ENCODE measurements at places on chromosomes 11 and 22.
A peak's percentile ranks its signal among the peaks of the same experiment; 100 is the strongest.

GRCh38 chr11:132686886-132687285, 845.4 kb downstream of the OPCML start:
- DNase-seq = no peak

- no peak for DNase-seq
These were observed 12.7 kb downstream of the LGALS12 start for GRCh38 chr11:63518548-63518947.

- no peak for DNase-seq
These were observed 75.4 kb upstream of the DDI1 start for GRCh38 chr11:103961010-103961409.

DNA sequence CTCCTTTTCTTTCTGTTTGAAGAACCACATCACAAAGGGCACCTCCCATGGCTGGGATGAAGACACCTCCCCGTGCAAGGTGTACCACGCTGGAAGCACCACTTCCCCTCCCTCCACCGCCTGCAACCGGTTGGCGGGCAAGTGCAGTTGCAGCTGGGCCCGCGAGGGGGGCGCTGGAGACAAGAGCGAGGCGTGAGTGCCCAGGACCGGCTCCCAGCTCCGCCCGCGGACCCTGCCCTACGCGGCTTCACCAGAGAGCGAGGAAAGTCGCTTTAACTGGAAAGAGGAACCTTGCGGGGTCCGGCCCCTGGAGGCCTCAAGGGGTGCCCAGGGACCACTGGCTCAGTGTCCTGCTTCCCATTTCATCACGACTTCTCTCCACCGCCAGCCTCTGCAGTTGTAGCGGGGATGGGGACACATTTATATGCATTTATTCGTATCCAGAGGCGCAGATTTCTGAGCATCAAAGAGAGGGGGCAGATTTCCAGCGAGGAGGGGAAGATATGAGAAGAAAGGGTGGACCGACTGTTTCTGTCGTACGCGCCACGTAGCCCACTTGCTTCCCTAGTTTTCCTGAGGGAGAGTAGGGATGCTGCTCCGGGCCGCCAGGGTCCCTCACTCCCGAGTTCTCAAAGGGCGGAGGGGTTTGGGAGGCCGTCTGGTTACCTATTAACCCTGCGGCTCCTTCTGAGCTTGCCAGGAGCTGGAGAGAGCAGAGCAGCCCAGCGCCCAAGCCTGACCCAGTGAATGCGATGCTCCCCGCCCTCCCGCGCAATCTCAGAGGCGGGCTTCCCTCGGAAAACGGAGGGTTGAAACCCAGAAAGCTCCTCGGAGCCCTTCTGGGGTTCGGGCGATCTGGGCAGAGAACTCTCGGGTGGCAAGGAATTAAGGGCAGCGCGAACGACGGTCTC, 3.5 kb downstream of the ESAM start:
- peak; percentile 63 for DNase-seq

- no peak for DNase-seq
These were observed 346.6 kb upstream of the CCDC179 start for GRCh38 chr11:23206741-23207336.

GRCh38 chr22:35677460-35678187, 29.4 kb downstream of the APOL6 start:
- DNase-seq = no peak

GRCh38 chr11:2681408-2682145, 18.2 kb downstream of the KCNQ1OT1 start:
- DNase-seq = no peak

DNA sequence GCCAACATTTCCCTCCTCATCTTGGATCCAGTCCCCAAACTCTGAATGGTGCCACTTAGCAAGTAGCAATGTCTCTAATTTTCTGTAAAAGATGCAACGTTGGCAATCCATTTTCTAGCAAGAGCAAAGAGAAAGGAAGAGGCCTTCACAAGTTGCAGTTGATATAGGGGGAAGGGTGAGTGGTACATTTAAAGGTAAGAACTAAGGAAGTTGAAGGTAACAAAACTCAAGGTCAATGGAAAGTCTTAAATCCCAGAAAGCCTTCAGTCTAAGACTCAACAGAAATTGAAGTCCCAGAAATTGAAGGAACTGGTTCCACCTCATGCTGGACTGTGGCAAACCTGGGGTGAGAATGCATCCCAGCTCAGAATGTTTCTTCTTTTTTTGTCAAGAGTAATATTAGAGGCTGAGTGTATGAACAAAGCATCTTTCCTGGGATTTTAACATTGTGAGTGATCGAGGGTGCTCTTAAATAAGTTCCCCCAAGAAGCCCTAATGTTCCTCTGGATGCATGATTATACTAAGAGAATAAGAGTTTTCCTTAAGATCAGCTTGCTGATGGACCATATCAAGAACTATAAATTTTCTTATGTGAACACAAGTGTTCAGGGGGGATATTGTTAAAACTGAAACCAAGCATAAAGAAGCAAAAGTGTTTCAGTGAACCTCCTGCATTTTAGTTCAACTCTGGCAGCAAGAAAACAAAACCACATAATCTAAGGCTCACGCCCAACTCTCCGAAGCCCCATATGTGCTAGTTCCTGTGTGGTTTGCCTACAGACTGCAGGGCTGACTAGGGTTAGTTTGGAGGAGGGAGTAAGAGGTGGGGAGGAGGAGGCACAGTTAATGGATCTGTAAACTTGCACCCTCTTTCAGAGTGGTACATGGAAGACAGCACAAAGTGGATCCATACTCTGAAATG, at the start of gene GRAP2:
Gene GRAP2 (plus strand): TSS at position 779 of the 922 bp plus-strand sequence. CDS start 46,023 bp downstream, outside the sequence.
- peak; percentile 75 for DNase-seq

GRCh38 chr11:48020092-48020755, 39.9 kb downstream of the PTPRJ start:
- no peak for DNase-seq

DNA sequence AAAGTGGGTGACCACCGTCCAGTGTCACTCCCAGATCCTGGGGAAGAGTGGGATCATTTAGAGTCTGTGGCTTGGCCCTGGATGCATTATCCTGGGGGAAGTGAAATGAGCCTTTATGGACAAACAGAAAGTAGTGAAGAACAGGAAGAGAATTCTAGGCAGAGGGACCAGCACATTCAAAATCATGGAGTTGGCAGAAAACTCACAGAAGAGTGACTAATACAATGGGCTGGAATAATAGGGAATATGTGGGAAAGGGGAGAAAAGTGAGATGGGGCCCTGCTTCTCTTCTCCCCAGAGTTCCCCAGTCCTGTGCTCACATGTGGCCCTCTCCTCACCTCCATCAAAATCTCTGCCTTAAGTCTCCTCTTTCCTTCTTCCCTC, 84.3 kb downstream of the CCDC81 start:
- no peak for DNase-seq

- DNase-seq = no peak
These were observed 22.9 kb upstream of the FGF3 start for GRCh38 chr11:69841859-69842698.

DNA sequence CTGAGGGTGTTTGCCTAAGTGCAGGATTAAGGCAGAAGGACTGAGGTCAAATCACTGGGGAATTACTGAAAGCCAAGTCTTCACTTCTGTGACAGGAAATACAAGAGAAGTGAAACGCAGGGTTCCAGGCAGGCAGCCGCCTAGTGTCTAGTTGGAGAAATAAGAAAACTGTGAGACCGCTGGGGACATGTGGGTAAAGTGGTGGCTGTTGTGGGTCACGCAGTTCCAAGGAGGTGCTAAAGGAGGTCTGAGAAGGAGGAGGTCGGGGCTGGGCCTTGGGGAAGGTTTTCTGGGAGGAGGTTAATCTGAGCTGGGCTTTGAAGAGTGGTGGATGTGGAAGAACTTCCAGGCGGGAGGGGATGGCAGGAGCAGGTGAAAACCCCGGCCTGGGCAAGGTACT, 11.2 kb downstream of the MCM5 start:
- DNase-seq = no peak

DNA sequence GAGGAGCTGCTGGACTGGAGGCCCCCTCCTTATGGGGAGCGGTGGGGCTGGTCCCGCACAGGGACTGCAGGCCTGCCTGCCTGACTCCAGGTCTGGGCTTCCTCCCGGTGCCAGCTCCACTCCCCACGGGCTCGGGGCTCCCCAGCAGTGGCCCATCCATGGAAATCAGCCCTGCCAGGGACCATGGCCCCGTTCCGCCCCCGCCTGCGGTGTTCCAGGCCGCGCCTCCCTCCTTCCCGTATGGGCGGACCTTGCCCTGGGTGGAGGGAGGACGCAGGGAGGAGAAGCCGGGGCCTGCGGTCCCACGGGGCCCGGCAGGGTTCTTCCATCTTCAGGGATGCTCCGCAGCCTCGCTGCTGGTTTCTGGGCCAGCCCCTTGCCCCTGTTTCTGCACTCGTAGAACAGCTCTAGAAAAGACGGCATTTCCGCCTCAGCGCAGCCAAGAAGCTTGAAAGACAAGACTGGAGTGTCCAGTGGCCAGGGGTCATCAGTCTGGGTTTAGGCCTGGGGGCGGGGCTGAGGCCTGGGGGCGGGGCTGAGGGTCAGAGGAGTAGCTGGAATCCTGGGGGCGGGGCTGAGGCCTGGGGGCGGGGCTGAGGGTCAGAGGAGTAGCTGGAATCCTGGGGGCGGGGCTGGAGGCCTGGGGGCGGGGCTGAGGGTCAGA, 1330.6 kb downstream of the BRD1 start:
- no peak for DNase-seq

DNA sequence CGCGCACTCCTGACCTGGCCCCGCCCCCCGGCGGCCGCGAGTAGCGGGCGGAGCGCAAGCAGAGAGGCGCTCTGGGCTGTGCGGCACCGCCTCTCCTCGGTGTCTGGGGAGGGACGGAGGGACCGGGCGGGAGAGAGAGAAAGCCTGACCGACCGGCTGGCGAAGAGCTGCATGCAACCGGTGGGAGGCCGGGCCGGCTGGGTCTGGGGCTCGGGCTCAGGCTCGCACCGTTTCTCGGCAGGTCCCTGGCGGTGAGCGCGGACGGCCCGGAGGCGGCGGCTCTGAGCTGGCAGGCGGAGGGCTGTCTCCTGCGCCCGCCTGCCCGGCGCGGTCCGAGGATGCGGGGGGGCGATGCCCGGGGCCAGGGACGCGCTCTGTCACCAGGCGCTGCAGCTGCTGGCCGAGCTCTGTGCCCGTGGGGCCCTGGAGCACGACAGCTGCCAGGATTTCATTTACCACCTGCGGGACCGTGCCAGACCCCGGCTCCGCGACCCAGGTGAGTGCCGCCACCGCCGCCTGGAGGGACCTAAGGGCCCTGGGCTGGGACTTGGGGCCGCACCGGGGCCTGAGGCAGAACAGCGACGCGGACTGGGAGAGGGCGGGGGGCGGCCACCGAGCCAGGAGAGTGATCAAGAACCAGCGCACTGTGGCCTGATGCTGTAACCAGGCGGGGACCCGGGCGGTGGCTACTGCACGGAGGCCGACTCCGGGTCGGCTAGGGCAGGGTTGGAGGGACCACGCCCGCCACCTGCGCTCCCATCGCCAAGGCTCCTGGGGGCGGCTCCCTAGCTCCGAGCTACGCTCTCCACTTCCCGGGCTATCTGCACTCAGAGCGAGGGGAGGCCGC, at the start of gene SYT9:
Gene SYT9 (plus strand): TSS at position 69 of the 847 bp plus-strand sequence. CDS start 283 bp downstream, at position 352.
- DNase-seq = no peak

GRCh38 chr22:23418159-23418788, 161.8 kb downstream of the IGLL1 start:
- no peak for DNase-seq

GRCh38 chr22:49413551-49413950, 414.1 kb downstream of the BRD1 start:
- DNase-seq = no peak

DNA sequence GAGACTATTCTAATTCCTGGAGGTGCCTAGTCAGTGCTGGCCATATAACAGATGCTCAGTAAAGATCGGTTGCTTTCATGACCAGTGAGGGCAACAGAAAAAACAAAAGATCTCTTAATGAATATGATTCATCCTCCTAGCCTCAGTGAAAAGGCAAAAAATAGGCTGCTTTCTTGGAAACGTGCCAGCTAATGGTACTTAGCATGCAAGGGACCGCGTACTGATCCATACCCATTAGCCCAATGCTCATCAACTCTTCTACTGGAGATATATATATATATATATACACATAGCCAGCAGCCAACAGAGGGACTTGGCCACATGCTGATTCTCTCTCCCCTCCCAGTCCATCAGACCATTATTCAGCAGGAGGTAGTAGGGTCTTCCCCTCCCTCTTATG, 320.4 kb downstream of the KIRREL3 start:
- no peak for DNase-seq

GRCh38 chr11:123272565-123272964, 77.5 kb upstream of the CLMP start:
- DNase-seq = no peak

DNA sequence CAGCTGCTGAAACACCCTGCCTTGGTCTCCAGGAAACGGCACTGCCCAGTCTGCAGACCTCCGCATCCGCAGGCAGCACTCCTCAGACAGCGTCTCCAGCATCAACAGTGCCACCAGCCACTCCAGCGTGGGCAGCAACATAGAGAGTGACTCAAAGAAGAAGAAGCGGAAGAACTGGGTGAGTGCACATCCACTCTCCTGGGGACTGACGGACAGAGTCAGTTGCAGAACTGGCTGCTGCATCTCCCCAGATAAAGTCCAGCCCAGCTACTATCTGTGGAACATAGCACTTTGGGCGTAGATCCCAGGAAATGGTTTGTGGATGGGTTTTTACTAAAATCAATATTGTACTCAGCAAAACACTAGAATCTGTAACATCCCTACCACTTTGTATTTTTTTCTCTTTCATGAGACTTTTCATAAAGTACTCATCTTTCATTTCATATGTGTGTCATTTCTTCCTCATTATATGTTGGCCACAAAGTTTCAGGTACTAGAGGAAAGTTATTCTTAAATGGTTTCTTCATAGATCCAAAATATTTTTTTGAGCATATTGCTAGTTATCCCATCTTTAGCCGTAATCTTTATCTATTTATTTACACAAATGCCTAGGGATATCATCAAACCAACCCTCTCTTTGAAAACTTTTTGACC, 80.1 kb downstream of the DBX1 start:
- no peak for DNase-seq

GRCh38 chr11:116427903-116428637, 344.7 kb downstream of the BUD13 start:
- DNase-seq = no peak

- DNase-seq = no peak
These were observed 3.5 kb downstream of the LRRC56 start for GRCh38 chr11:540583-541432.

DNA sequence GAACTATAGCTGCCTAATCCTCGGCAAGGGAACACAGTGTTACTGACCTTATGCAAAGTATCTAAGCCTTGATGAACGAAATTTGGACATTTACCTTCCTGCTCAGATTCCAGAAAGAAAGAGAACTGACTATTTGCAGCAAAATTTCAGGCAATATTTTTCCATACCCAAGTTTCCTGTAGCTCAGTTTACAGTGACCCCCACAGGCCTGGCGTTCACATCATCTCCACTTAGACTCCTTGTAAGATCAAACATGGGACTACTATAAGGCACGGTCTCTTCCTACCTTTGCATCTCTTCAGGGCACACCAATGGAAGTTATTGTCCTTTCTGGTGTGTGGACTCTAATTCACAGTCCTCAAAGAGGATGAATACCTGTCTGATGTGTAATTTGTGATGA, 21.1 kb downstream of the MS4A6A start:
- no peak for DNase-seq

Data from naive thymus-derived CD4-positive, alpha-beta T cell (primary cell).